ENCODE measurements at places on chromosomes 4 and X.

GRCh38 chrX:67538383-67538782 is 5.4 kb upstream of the AR start:
- no peak for DNase-seq

DNA sequence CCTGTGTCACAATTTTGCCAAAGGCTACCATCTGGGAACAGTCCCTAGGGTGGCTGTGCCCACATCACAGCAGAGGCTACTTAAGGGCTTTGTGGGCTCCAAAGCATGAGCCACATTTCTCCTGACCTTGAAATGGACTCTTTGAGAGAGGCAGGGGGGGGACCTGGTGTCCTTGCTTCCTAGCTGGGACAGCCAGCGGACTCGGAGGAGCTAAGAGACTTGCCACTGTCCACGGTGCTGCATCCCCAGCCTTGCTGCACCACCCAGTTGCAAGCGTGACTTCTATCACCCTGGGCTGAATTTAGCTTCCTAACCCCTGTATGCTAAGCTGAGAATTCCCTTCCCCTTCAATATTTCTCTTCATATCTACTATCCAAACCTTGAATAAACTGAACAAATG is 99.0 kb downstream of the PHKA2 start:
- DNase-seq: no peak

DNA sequence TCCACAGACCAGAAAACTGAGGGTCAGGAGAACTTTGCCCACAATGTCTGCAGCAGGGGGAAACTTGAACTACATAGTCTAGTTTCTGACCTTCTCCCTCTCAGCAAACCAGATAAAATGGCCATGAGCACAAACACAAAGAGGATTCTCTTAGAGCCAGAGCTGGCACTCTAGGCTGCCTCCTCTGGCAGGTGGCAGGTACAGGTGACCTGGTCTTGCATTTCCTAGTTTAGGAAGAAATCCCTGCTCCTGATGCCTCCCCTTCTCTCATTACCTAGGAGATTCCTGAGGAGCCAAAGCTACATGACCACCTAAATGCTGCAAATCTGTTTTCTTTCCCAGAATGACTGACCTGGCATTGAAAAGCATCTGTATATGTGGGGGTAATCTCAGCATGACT is 45.1 kb downstream of the ARHGEF9 start:
- no peak for DNase-seq

DNA sequence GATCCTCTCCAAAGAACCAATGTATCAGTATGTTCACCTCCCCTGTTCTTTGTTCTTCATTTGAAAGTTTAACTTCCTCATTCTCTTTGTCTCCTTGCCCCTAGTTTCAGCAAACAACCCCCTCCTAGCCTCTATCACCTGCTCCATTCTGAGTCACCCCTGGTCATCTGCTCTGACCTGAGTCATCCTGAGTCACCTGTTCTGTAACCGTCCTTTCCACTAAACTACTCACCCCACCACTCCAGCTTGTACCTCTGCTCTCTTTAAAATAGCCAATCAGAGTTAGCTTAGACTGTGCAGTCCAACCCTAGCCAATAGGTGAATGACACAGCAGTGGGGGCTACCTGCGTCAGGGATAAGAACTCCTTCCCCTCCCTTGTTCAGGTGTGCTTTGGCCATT is 249.8 kb upstream of the AADAT start:
- DNase-seq: no peak

DNA sequence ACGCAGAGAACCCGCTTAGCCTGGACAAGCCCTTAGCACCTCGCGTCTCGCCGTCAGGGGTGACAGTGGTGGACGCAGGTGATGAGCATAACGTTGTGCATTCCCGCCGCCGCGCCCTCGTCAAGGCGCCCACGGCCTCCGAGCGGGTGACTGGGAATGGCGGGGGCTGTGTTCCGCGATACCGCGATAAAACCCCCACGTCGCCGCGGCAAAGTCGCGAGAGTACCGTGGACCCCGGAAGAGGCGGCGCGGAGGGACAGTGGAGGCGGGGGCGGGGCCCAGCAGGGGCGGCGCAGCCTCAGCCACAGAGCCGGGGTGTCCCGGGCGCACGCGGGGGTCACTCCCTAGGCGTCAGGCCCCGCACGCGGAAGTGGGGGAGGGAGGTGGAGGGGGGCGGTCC is 53.8 kb downstream of the ZFYVE28 start:
- DNase-seq: no peak

- DNase-seq: peak; percentile 64
Measured at GRCh38 chr4:40514497-40514951, 115.1 kb downstream of the RBM47 start.

DNA sequence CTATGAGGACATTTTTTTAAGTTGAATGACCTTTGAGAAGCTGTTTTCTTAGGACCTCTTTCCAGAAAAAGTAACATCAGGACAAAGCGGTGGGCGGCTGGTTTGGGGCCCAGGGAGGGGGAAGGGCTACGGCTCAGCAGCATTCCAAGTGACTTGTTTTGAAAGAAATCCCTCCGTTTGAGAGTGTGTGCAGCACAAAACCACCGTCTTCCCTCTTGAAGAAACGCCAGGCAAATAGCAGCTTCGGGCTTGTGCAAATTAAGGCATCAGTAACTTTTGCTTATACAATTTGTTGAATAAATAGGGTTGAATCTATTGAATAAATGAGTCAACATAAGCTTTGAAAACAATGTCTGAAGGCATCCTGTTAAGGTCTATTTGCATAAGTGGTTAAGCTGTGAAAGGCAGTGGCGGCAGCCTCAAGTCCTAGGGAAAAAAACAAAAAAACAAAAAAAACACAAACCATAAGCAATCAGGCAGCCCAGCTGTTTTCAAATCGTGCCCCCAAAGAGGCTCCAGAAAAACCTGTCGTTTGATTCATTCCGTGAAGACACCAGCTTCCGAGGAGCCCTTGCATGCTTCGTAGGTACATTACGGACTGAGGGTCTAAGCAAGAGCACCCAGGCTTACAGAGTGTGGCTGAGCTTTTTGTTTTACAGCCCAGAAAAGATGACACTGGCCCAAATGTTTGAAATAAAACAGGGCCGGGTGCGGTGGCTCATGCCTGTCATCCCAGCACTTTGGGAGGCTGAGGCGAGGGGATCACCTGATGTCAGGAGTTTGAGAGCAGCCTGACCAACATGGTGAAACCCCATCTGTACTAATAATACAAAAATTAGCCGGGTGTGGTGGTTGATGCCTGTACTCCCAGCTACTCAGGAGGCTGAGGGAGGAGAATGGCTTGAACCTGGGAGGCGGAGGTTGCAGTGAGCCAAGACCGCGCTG is 103.7 kb downstream of the CRLF2 start:
- no peak for DNase-seq

GRCh38 chrX:118558926-118559325 is 63.3 kb downstream of the DOCK11 start:
- no peak for DNase-seq

DNA sequence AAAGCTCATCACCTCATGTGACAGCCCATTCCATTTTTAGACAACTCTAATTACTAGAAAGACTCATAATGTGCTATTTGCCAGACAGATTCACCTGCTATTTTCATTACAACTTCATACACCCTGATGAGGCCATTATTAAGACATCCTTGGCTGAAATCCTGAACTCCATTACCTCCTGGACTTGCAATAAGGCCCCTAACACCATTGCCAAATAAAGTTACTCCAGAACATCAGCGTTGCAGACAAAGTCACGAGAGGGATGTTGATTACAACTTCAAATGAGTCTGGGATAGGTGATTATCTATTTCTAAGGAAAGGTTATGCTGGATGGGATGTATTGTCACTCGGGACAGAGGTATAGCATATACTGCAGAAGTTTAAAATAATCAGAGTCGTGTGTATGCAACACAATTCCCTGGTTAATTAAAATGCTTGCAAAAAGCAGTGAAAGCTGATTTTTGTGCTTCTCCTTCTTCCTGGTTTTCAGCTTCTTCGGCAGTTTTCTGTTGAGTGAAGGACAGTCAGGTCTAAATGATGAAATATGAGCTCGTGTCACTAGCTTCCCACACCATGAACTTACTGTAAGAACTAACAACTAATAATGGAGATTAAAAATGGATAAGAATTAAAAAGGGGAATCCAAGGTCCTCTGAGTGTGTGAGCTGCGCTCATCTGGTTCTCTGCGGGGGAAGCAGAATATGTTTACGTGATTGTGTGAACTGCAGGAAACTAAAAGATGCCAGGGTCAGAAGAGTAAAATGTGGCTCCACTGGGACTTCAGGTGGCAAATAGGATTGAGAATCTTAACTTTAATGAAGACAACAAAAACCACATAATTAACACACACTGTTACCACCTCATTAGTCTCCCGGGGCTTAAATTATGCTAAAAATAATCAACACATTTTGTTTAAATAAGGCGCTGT is 17.6 kb upstream of the SOD3 start:
- DNase-seq: no peak

DNA sequence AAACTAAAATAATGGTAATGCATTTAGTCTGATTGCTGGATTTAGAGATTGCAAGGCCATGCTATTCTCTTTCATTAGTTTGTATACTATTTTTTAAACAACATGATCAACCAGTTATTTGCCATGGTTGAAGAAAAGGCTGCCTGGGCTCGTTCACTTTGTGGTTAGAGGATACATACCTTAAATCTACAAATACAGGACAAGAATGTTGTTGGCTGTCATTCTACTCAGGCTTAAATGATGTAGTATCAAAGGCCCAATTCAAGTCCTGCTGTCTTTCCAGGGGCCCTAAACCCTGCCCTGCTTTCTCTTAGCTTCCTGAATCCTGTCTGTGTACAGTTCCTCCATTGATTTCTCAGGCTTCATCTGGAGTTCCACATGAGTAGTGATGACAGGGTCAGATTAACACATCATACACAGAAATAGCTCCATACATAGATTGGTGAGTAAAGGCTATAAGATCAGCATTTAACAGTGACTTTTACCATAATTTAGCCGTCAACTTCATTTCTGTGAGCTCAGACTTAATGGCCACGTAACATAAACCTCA is 114.9 kb upstream of the GPRIN3 start:
- DNase-seq: no peak

GRCh38 chr4:8301851-8302730 is 32.5 kb downstream of the HTRA3 start:
- DNase-seq: peak; percentile 2

- no peak for DNase-seq
Measured at GRCh38 chr4:168917138-168917779, 92.8 kb downstream of the CBR4 start.

- no peak for DNase-seq
Measured at GRCh38 chr4:139436122-139436521, 17.8 kb upstream of the RAB33B start.

GRCh38 chr4:47741200-47741599 is 96.7 kb downstream of the CORIN start:
- DNase-seq: no peak

DNA sequence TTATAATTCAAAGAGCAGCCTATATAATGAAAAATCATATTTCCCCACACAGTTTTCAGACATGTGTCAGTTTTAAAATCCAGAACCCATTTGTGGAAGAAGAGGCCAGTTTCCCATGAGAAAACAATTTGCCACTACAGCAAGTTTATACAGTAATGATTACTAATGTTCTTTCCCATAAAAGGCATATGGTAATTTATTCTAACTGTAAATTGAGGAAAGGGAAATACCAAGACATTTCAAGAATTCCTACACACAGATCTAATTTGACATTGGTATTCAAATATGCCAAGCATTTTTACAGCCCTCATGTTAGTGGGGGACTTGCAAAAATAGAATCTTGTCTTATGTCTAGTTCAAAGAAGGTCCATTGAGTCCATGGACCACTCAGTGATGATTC is 1368.6 kb downstream of the FSTL5 start:
- DNase-seq: no peak

DNA sequence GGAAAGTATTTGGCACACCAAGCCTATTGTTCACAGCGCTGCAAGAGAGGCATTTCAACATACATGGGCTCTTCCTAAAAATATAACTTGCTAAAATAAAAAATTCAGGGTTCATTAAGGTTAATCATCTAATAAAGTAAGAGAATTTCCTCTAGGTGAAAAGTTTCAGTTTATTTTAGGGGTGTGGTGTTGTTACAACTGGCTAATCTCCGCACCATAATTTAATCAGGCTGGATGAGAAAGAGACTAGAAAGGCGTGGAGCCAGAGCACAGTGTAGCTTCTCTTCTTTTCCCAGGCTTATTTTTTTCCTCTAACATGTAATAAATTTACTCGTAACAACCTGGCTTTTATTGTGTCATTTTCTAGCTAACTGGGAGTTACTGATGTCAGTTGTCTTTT is 47.9 kb downstream of the FHL1 start:
- DNase-seq: no peak

GRCh38 chr4:73669410-73670183 is 49.4 kb upstream of the RASSF6 start:
- DNase-seq: no peak

DNA sequence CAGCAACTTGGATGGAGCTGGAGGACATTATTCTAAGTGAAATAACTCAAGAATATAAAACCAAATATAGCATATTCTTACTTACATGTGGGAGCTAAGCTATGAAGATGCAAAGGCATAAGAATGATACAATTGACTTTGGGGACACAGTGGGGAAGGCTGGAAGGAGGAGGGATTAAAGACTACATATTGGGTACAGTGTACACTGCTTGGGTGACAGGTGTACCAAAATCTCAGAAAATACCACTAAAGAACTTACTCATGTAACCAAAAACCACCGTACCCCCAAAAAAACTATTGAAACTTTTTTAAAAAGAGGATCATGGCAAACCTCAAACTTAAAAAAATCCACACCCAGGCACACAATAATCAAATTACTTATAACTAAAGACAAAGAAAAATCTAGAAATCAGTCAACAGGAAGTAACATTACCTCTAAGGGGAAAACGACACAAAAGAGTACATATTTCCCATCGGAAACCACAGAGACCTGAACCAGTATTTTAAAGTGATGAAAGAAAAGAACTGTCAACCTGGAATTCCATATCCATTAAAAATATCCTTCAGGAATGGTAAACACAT is 241.8 kb downstream of the PRDM5 start:
- no peak for DNase-seq

All from WERI-Rb-1 (cell line).